ENCODE measurements at places on chromosomes 3 and 15. TPM values are rescaled to one million over a fixed set of nuclear protein-coding genes. Genes with fewer than 3 reads are reported as not detected.

GRCh38 chr3:23071758-23072157 is 131.4 kb upstream of the UBE2E2 start:
- DNase-seq: no peak

Gene PLA2G4D
- 0.31 TPM for polyA plus RNA-seq

Gene MED12L
- polyA plus RNA-seq: 0.02 TPM

- DNase-seq: no peak
Observed at GRCh38 chr3:104044002-104044401, 1322.7 kb upstream of the ALCAM start.

DNA sequence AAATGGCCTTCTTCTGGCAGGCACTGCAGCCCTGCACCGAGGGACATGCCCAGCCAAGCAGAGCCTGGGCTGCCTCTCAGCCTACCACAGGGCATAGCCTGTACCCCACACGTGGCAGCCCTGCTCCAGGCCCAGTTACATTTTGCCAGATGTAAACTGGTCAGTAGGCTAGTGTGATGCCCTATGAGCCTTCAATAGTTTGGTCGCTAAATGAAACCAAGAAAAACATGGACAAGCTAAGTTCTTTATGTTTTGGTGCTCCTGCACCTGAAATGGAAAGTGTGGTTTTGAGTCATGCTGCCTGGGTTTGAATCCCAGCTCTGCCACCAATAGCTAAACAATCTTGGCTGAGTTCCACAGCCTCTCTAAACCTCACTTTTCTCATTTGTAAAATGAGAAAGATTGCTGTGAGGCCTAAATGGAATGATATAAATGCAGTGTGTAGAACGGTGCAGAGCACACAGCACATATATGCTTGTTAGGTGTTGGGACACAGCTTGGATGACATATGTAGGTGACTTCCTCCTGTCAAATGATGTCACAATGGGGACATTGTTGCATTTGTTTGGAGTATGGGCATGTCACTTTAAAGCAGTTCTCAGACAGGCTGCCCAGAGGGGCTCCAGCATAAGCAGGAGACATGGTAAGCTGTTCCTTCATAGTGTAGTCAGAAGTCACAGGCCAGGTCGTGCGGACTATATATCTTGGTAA is 57.4 kb downstream of the ZBTB38 start:
- DNase-seq: no peak

DNA sequence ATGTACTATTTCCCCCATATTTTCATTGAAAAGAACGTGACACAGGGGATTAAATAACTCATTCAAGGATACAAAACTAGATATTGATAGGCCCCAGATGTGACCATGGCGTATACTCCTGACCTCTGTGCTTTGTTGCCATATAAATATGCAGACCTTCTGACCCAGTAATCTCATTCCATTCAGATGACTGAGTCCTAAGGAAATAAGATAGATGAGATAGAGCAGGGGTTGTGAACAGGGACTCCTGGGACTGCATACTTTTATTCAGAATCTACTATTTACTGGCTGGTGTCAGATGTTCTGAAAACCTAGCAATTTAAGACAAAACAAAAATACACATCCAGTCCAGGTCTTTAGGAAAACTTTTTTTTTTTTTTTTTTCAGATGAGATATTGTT is 139.2 kb upstream of the MANF start:
- DNase-seq: no peak

DNA sequence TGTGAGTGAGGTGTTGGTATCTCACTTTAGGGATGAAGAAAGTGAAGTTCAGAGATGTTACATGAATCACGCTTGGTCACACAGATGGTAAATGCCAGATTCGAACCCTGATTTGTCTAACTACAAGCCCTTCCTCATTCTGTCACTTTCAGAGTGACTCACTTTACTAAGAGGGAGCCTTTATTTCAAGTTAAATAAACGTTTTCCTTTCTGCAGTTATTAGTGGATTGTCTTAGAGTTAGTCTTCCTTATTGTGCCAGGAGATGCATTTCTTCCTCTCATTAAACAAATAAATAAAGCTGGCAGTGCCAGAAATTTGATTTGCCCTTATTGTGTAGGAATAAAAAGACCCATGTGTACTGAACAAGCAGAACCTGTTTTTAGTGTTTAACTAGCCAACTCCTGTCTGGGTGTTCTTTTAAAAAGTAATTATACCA is 162.5 kb downstream of the AKAP13 start:
- DNase-seq: no peak

Gene SEMA3F
- polyA plus RNA-seq: 53.1 TPM

DNA sequence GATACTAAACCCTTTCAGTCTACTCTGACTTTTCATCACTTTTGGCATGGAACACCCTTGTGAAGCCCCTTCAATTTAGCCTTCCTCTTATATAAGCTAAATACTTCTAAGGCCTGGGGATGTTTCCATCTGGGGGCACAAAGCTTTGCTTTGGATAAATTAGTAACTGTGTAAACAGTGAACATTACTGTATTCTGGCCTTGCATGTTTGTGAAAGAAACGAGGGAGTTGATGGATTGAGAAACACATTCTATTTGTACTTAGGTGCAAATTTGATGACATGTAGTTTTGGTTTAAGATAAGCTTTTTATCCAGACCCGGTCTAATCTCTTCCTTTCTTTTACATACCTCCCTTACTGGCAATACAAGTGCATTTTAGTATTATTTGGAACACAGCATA is 19.7 kb downstream of the PSMD6 start:
- DNase-seq: no peak

GRCh38 chr3:177210744-177211502 is 13.6 kb upstream of the TBL1XR1 start:
- DNase-seq: no peak

GRCh38 chr15:81427176-81427575 is 53.2 kb upstream of the TMC3 start:
- no peak for DNase-seq

DNA sequence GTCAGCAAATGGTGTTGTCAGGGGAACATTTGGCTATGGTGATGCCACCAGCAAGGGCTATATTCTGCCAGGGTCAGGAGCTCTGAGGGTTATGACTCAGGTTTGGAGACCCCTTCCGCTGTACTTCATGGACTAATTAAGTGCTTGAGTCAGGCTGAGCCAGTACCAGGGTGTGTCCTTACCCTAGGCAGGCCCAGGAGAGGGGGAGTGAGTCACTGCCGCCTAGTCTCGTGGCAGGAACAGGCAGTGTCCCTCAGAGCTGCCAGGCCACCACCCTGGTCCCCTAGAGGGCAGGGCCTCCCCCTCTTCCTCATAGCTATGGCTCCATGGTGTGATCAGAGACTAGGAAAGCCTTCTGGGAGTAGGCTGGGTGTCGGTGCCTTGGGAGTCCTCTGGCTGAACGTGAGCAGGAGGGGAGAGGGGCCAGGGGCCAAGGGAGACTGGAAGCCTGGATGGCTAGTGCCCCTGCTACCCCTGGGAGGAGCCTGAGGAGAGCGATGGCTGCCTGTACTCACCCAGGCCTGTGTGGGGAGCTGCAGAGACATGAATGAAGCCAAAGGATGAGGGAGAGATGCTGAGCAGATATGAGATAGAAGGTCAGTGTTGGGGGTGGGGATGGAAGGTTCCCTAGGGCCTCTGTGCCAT is 10.6 kb downstream of the MAPKAPK3 start:
- DNase-seq: no peak

- no peak for DNase-seq
Observed at GRCh38 chr3:136055491-136055890, 90.0 kb downstream of the PPP2R3A start.

Gene GOLGA6L4
- 0.55 TPM for polyA plus RNA-seq

- DNase-seq: no peak
Observed at GRCh38 chr3:193387596-193387995, 9.0 kb upstream of the ATP13A5 start.

- DNase-seq: no peak
Observed at GRCh38 chr3:129746629-129747028, 140.2 kb upstream of the PLXND1 start.

GRCh38 chr15:60914360-60914759 is 314.7 kb downstream of the RORA start:
- peak; percentile 67 for DNase-seq

- no peak for DNase-seq
Observed at GRCh38 chr3:188124184-188124583, 29.8 kb upstream of the LPP start.

- DNase-seq: peak; percentile 21
Observed at GRCh38 chr3:79418855-79419621, 348.8 kb downstream of the ROBO1 start.

Gene UBE2E2
- 25.3 TPM for polyA plus RNA-seq

GRCh38 chr3:37660782-37661181 is 200.9 kb upstream of the CTDSPL start:
- DNase-seq: no peak

Gene ST8SIA2
- not detected for polyA plus RNA-seq

DNA sequence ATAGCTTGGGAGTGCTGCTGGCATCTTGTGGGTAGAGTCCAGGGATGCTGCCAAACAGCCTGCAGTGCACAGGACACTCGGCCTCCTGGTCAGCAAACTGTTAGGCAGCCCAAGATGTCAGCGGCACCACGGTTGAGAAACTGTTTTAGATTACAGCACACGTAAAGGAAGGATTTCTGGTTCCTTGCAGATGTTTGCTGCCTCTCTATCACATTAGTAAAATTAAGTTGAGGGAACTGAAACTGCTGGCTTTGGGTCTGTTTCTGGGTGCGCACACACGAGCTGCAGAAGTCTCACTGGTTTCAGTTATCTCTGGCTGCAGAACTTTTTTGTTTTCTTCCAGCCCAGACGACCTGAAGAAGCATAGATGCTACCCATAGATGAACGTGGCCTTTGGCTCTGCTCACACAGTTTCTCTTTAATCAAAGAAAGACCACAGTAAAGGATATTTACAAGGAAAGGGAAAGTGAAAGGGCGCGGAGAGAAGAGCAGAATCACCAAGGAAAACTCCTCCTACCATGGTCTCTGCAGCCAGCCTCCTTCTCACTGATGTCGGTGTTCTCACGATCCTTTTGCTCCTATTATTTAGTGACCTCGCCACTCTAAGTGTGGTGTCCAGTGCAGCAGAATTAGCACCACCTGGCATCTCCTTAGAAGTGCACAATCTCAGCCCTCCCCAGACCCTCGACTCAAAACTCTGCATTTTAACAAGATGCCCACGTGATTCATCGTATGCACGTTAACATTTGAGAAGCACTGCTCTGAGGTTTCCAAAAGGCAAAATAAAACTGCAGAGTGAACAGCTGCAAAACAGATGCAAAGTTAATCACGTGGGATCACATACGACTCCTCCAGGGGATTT is 50.6 kb upstream of the AKAP13 start:
- DNase-seq: peak; percentile 79

- no peak for DNase-seq
Observed at GRCh38 chr3:71616571-71617021, 33.1 kb upstream of the FOXP1 start.

Gene CAV3
- polyA plus RNA-seq: 0.06 TPM

Gene ASB14
- 0.12 TPM for polyA plus RNA-seq

DNA sequence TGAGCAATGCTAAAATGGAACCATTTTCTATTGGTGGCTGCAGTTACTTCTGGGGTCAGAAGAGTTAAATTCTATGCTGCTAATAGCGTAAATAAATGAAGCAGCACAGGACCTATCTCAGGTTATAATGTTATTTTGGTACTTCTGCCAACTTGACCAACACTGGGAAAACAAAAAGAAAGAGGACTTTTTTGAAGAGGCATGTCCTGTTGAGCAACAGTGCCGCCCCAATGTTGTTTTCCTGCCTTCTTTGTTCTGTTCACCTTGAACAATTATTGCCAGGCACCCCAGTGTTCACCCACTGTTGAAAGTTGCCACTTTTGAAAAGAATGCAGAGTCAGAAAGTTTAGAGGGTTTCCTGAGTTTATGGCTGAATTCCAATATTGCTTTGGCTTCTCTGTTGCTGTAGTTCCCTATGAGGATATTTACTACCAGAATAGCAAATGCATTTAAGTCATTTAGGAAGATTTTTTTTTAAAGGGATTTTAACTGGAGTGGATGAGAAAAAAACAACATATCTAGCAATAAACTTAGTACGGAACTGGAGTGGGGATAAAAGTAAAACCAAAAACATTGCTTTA is 679.0 kb upstream of the DPPA4 start:
- peak; percentile 47 for DNase-seq

DNA sequence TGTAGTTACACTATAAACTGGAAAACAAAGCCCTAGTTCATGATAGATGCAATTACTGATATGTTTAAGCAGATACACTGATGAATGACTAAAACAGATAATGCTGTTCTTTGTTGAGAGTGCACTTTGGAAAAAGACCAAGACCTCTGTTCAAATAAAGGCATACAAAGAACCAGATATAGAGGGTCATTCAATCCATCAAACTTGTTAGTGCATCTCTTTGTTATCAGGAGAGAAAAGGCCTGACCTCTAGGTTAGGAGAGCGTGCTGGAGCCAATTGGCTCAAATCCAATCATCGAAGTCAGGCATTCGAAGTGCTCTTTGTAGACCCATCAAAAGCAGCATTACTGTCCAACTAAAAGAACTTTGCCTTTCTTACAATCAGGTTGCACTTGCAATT is 124.2 kb downstream of the TFG start:
- DNase-seq: no peak

Gene CCR2
- polyA plus RNA-seq: 1.7 TPM

DNA sequence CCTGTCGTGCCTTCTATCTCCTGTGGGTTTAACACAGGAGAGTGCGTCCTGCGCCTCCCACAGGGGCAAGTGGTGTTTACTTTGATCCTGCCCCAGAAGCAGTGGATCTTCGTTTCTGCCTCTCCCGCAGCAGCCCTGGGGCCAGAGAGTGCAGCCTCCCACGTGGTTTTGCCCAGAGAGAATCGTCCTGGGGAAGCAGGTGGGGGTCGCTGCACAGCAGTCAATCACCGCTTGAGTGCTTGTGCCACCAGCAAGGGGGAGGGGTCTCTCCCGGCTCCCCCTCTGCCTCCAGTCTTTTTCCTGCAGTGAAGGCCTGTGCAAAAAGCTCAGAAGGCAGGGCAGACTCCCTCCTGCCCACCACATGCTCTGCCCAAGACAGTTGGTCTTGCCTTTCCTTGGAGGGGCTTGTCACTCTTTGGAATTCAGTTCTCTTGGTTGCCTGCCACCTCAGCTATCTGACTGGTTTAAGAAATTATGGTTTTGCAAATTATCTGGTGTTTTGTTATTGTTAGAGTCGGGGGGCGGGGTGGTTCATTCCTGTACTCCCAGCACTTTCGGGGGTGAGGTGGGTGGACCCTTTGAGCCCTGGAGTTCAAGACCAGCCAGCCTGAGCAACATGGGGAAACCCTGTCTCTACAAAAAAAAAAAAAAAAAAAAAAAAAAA is 26.9 kb downstream of the STOML1 start:
- DNase-seq: no peak

DNA sequence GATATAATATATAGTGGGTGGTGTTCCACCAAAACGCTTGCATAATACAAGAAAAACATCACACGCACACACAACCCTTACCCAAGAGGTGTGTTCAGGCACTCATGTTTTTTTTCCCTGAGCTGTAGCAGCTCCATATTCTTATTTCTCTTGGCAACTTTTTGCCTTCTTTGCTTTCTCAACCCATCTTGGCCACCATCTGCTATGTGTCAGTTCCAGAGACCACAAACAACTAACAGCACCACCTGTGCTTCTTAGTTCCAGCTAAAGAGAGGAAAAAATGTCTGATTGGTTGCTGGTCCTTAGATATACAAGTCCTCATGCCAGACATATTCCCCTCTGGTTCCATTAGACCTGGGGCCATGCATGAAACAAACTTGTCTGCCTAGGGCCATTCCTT is 11.9 kb downstream of the ACTC1 start:
- DNase-seq: no peak

- DNase-seq: no peak
Observed at GRCh38 chr3:185488465-185488864, 10.4 kb downstream of the TMEM41A start.

Measured in lung (tissue), 17 donors.